Kasumi-1 (cell line): ENCODE measurements at places on chromosomes 7 and 10.

DNA sequence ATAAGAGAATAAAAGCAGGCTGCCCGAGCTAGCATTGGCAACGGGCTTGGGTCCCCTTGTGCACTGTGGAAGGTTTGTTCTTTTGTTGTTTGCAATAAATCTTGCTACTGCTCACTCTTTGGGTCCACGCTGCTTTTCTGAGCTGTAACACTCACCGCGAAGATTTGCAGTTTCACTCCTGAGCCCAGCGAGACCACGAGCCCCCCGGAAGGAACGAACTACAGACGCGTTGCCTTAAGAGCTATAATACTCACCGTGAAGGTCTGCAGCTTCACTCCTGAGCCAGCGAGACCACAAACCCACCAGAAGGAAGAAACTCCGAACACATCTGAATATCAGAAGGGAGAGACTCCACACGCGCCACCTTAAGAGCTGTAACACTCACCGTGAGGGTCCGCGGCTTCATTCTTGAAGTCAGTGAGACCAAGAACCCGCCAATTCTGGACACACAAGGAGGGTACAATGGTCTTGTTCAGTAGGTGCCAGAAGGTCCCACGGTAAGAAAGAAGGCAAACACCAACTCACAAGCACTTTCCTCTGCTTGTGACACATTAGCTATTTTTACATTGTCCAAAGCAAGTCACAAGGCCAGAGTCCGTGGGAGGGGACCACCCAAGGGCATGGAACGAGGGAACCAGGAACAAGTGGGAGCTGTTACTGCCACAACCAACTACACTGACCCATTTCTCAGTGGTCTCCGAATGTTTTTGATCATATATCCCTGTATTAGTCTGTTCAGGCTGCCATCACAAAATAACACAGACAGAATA, 29.2 kb upstream of the CACUL1 start:
- DNase-seq, result no peak

DNA sequence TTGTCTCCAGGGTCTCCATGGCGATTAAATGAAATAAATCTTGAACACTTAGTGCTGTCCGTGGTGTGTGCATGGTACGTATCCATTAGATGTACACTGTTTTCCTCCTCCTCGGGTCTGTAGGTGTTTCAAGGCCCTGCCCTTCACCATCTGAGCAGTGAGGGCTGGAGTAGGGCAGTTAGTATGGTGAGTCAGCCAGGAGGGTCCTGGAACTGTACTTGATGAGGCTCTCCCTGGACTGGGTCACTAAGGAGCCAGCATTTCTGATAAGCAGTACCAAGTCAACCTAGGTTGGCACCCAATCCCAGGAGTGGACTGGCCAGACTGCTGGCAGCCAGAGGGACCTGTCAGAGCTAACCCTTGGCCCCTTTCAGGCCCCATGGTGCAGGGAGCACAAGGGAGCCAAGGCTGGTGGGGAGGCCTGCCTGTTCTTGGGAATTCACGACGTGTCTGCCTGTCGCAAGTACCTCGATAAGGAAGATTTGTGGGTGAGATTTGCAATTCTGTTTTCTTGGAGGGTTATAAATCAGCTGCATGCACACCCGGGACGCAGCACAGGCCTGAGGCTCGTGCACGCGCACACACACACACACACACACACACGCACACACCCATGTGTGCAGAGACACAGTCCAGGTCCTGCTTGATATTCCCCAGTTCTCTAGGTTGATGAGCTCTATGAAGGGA, 114.2 kb downstream of the ZMIZ1 start:
- no peak for DNase-seq

- no peak for DNase-seq
These were observed 65.6 kb upstream of the ADGRA1 start for GRCh38 chr10:133021963-133022775.

DNA sequence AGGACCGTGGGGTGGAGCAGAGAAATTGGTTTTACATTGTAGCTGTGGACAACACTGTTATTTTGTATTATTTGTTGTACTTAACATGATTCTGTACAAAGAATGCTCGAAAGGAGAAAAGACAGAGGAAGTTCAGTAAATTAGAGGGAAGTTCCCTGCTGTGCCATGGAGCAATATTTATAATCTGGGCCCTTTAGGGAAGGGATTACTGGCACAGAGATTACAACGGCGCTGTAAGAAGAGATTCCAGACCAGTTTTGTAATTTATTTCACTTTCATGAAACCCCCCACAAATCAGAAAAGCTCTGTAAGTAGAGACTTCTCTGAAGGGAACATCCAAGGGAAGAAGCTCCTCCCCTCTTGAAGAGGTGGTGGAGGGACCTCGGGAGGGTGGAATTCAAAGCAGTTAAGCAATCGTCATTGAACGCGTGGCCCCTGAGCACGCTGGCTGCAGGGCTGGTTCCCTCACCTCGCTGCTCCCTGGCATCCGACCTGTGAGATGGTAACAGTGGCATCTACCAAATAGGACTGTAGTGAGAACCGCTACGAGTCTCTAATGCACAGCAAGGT, 113.5 kb downstream of the KLF6 start:
- DNase-seq, result no peak

DNA sequence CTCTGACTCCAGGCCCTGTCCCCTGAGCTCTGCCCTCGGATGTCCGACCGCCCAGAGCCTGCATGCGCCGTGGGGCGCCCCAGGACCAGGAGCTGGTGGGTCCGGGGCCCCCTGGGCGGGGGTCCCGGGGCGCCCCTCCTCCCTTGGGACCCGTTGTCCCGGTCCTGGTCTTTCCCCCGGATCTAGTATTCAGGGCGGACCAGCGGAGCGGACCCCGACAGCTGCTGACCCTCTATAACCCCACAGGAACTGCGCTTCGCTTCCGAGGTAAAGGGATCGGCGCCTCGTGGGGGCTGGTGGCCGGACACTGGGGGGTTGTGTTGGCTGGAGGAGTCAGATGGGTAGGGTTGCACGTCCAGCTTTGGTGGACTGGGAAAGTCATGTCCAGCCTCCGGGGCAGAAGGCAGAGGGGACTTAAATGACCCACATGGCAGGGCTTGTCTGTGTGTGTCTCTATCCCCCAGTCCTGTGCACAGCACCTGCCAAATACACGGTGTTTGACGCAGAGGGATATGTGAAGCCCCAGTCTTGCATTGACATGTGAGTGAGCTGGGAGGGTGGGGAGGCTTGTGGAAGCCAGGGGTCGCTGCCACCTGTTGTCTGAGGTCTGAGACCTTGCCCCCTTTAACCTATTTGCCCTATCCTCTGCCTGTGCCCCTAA, 520 bp downstream of the MOSPD3 start:
- no peak for DNase-seq

GRCh38 chr7:140506788-140507464, 27.6 kb upstream of the MKRN1 start:
- DNase-seq, result no peak

DNA sequence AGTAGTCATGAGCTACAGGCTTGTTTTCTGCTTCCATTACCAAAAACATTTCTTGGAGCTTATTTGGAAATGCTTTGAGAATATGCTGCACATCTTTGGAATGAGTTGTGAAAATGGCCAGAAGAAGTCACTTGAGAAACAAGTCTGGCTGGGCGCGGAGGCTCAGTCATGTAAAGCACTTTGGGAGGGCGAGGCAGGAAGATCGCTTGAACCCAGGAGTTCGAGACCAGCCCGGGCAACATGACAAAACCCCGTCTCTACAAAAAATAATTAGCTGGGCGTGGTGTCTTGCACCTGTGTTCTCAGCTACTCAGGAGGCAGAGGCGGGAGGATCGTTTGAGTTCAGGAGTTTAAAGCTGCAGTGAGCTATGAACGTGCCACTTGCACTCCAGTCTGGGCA, 882 bp upstream of the CHCHD1 start:
- DNase-seq, result peak; percentile 21

- no peak for DNase-seq
These were observed 125.2 kb downstream of the GNAT3 start for GRCh38 chr7:80386686-80387085.

- DNase-seq, result no peak
These were observed 27.7 kb upstream of the AP5Z1 start for GRCh38 chr7:4747746-4748145.

GRCh38 chr10:74880041-74880440, 53.6 kb downstream of the KAT6B start:
- no peak for DNase-seq

DNA sequence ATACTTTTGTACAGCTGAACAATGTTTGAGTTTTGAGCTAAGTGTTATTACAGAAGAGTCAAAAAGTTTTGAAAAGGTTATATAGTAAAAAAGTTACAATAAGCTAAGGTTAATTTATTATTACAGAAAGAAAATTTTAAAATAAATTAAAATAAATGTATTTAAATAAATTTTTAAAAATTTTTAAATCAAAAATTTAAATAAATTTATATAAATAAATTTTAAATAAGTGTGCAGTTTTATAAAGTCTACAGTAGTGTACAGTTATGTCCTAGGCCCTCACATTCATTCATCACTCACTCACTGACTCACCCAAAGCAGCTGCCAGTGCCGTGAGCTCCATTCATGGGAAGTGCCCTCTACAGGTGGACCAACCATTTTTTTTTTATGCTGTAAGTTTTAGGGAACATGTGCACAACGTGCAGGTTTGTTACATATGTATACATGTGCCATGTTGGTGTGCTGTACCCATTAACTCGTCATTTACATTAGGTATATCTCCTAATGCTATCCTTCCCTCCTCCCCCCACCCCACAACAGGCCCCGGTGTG, 462.9 kb upstream of the ZMIZ1 start:
- peak; percentile 26 for DNase-seq

DNA sequence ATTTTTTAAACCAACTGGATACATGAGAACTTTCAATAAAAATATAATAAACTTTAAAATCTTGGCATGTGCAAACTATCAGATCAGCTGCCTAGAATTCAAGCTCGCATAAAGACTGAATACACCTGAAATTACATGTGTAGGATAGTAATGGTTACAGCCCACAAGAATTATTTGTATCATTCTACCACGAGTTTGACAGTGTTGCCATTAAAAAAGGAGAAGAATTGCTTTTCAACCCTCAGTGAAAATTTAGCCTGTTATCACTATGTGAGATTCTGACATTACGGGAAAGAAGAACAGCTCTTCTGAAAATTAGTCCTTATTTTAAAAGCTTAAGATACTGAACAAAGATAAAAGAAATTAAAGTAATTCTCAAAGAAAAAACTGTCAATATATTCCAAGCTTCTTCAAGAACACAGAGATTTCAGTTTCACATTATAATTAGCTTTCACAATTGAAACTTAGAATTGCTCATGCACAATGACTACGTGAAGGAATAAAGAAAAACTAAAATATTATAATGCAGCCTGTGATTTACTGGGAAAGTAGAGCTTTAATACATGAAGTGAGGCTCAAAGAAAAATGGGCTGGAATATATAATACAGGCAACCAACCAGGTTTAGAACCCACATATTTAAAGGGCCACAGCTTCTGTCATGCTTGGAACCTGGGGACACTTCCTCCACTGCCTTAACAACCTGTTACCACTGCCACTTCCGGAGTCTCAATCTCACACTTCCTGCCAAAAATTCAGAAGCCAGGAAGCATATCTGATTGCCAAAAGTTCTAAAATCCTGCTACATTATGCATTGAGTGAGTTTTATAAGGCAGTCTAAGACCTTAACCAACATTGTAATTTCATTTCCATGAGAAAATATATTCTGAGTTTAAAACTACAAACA, 23.2 kb downstream of the TPK1 start:
- DNase-seq, result peak; percentile 51

DNA sequence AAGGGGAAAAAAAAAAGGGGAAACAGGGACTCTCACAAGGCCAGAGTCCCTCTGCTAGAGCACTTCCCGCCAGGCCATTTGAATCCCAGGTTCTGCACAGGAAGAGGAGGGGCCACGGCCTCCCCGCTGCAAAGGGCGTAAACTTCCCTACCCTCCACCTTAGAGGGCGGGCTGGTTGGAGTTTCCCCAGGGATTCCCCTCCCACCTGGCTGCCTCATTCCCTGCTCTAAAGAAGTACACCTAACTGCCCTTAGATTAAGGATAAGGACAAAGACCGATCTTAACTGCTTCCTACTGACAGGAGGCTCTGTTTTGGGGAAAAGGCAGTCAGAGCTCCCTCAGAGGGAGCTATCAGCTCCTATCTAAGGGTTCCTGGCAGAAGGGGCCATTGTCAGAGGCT, 102.0 kb upstream of the ARMC3 start:
- DNase-seq, result no peak

- no peak for DNase-seq
These were observed 44.5 kb upstream of the HSPB1 start for GRCh38 chr7:76257973-76258372.

GRCh38 chr7:27131390-27131819, 848 bp upstream of the HOXA4 start:
- DNase-seq, result no peak

- DNase-seq, result no peak
These were observed 46.5 kb upstream of the FAM20C start for GRCh38 chr7:145863-146262.

GRCh38 chr10:69847458-69847857, 45.8 kb downstream of the COL13A1 start:
- DNase-seq, result no peak

- DNase-seq, result peak; percentile 100
These were observed 24.4 kb upstream of the PPIF start for GRCh38 chr10:79322616-79323543.

DNA sequence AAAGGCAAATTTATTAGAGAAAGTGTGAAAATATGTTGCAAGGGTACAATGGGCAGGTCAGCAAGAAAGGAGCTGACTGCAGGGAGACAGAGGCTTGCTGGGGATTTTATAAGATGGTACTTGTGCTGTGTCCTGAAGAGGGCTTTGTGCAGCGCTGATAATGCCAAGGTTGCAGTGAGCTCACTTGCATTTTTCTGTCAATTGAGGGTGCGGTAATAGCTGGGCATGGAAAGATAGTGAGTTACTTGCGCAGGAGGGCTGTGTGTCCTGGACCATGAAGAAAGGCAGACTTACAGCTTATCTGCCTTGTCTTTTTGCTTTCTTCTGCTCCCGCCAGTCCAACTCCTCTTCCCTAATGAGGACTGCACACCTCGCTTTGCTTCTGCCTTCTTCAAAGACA, 12.5 kb downstream of the CDC123 start:
- DNase-seq, result no peak

- no peak for DNase-seq
These were observed 42.0 kb upstream of the CELF2 start for GRCh38 chr10:10975647-10976046.

GRCh38 chr7:156113731-156114130, 301.5 kb upstream of the SHH start:
- DNase-seq, result no peak

DNA sequence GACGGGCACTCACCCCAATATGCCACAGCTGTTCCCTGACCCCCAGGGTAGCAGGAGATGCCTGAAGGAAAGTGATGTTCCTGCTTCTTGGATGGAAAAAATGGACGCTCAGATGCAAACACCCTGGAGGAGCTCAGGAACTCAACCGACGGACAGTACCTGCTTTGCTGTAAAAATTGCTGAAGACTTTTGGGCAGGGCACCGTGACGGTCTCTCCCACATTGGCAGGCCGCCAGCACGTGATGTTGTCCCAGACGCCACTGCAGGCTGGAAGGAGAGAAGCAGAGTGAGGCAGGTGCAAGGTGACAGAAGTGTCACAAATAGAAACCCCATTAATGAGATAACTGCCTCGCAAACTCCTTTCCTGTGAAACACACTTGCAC, 35.0 kb downstream of the VIPR2 start:
- no peak for DNase-seq

- no peak for DNase-seq
These were observed 396.2 kb downstream of the TYW1 start for GRCh38 chr7:67392596-67393438.

GRCh38 chr7:77550586-77550985, 13.5 kb downstream of the PTPN12 start:
- DNase-seq, result no peak
